ENCODE measurements at places on chromosomes 7 and 10. TPM values are rescaled to one million over a fixed set of nuclear protein-coding genes. Genes with fewer than 3 reads are reported as not detected.

Gene FOXI2
- total RNA-seq = not detected

Gene PLPP4
- total RNA-seq = not detected

Gene SUN3
- total RNA-seq = not detected

Gene SLC18A2
- 1.3 TPM for total RNA-seq

DNA sequence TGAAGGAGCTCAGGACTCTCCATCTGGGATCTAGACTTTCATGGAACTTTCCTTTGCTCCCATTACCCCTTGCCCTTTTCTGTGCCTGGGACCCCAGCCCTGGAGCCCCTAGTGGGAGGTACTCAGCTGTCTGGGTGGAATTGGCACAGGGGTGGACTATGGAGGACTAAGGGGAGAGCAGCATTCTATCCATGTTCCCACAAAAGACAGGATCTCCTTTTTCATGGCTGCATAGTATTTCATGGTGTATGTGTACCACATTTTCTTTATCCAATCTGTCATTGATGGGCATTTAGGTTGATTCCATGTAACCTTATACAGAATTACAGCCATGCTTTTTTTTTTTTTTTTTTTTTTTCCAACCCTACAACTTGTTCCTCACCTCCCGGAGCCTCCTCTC lies 89.1 kb downstream of the GALNT17 start:
- DNase-seq = no peak

DNA sequence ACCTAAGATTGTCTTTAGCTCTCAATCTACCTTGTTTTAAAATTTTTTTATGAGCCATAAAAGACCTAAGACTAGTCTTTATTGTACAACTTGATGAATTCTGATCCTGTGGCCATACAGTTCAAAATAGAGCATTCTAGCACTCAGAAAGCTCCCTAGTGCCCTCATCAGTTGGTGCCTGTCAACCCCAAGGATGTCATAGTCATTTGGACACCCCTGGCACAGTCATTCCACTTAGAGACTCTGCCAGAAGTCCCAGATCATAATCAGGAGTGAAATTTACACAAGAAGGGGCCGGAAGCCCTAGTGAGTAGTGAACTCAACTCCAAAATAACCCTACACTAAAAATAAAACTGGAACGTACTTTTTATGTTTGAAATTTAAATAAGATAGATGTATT lies 80.0 kb upstream of the INSIG1 start:
- no peak for DNase-seq

- DNase-seq = no peak
Measured at GRCh38 chr7:149223176-149223575, 16.3 kb upstream of the ZNF212 start.

DNA sequence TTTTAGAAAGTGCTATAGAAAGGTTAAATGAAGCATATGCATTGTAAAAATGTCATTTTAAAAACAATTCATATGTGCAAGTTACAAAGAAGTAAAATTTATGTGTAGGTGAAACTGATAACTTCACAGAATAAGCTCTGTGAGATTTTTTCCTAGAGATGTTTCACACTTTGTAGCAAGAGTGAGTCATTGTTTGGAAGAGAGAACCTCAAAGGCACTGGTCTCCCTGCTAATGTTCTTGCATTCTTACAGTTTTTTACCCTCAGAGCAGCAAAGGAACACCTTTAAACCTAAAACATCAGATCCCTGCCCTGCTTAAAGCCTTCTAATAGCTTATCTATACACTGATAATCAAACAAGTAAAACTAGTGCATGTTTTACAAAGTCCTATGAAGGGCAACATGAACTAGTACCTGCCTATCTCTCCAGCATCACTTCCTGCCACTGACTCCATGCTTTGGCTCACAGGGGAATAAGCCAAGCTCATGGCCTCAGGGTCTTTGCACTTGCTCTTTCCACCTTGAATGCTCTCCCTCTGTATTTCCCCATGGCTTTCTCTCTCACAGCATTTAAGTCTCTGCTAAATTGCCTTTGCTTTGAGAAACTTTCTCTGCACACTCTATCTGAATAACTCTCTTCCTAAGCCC lies 997.0 kb downstream of the GATA3 start:
- no peak for DNase-seq

GRCh38 chr10:113541549-113541927 lies 11.3 kb upstream of the HABP2 start:
- no peak for DNase-seq

DNA sequence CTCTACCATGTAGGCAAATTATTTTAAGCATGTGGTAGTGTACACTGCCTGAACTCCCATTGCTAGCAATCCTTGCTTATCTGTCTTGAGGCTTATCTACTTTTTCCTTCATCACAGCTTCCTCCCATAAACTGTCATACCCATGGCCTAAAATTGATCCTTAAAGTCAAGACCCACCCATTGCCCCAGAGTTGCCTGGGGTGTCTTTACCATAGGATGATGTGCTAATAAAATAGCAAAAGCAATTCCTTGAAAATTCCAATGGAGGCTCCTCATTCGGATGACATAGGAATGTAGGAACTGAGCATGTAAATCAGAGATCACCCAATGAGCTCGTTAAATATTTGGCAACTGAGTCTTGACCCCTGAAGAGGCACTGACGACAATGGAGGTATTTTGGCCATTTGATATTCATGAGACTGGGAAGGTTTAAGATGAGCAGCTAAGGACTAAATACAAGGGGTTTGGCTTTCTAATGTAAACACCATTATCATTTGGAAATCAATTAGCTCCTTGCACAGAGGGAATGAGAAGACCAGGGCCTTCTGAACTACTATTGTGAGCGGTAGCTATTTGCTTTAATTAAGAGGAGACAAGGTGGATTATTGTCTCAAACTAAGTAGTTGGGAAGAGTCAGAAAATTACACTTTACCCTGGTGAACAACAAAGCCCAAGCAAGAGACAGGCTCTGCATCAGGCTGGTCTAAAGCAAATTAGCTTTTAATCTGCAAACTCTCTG lies 234.9 kb downstream of the GATA3 start:
- no peak for DNase-seq

All from endothelial cell (in vitro differentiated cells).